ENCODE measurements at places on chromosomes 2 and 18.

GRCh38 chr2:60391230-60391629 is 162.2 kb downstream of the BCL11A start:
- no peak for DNase-seq

GRCh38 chr2:56025469-56026193 is 102.0 kb upstream of the EFEMP1 start:
- no peak for DNase-seq

DNA sequence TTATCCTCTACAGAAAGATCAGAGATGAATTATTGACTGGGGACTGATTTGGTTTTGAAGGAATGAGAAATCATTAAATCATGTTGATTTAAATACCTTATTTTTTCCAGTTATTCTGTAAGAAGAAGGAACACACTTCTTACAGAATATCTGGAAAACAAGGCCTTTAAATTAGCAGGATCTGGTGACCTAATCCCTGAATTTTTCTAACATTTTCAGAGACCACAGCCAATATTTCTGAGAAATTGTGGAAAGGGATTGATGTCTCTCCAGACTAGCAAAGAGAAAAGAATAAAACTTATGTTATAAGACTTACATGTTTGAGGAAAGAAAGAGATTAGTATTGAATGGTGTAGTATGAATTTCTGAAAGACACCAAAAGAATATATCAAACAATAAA is 104.0 kb downstream of the KCNE4 start:
- DNase-seq, result no peak

- DNase-seq, result no peak
Measured at GRCh38 chr2:41151746-41152145, 699.9 kb upstream of the SLC8A1 start.

GRCh38 chr2:198476007-198476406 is 671.6 kb downstream of the PLCL1 start:
- no peak for DNase-seq

- no peak for DNase-seq
Measured at GRCh38 chr18:55249550-55249949, 290.3 kb upstream of the CCDC68 start.

GRCh38 chr18:58557008-58557435 is 71.9 kb downstream of the ALPK2 start:
- DNase-seq, result no peak

DNA sequence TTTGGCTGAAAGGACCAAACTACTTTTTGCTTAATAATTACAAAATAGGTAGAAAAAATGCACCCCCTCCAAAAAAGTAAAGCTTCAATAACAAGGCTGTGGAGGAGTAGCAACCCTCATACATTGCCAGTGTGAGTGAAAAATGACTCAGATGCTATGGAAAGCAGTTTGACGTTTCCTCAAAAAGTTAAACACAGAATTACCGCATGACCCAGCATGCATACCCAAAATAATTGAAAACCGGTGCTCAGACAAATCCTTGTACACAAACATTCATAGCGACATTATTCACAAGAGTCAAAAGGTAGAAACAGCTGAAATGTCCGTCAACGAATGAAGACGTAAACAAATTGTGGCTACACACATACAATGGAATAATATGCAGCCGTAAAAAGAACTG is 38.8 kb upstream of the DAPL1 start:
- no peak for DNase-seq

DNA sequence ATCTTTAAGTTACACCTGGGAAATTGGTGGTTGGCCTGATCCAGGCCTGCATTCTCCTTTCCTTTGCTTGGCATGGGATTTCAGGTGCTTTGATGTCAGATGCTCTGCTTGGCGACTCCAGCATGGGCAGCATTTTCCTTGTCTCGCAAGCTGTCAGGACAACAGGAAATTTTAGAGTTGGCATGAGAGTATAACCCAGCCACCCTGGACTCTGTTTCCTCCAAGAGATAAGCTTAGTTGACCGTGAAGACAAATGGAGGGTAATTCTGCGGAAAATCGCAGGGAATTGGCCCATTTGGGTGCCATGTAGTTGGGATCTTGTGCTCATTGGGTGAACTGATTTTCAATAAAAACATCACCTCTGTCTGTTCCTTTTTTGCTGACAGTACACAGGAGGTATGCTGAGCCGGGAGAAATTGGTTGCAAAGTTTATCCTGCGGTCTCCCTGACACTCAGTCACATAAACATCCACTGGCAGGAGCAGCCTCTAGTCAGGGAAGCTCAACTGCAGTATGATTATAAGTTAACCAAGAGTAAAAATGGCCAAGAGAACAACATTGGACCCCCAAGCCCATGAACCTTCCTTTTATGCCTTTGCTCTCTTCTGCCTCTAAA is 409.9 kb downstream of the SETBP1 start:
- no peak for DNase-seq

DNA sequence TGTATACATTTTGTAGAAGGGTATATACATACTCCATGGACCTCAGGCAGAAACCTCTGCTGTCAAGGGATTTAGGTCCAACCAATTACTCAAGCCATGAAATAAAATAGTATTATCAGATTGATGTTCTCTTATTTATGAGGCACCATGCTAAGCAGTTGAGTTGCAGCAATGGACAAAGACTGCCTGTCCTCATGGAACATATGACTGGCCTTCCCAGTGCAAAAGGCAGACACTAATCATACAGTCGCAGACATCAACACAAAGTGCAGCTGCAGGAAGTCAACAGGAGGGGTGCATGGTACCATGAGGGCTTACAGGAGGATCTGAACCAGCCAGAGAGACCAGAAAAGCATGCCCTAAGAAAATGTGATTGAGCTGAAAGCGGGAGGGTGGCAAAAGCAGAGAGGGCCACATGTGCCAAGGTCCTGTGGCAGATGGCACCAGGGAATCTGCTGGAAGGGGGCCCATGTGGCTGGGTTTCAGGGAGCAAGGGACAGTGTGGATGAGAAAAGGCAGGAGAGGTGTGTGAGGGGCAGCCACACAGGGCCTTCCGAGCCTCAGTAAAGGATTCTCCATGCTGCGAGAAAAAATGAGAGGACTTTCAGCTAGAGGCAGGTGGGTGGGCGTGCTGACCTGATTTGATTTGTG is 61.4 kb upstream of the RNF152 start:
- DNase-seq, result no peak

GRCh38 chr2:29242621-29243375 is 127.6 kb downstream of the CLIP4 start:
- DNase-seq, result no peak

DNA sequence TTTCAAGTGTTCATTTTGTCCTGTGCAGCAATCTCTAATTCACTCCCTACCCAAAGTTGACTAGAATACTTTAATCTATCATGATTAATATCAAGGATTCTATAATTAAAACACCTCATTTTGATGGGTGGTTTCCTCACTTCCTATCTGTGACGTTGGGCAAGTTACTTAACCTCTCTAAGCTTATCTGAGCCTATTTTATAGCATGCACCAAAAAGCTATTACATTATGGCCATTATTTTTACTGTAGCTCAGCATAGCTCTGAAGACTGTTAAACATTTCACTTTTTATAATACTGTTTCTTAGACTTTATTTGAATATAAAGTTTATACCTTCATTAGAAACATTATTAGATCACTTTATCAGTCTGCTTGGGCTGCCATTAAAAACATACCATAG is 579.6 kb upstream of the NXPH2 start:
- DNase-seq, result no peak

GRCh38 chr2:105393373-105394055 is 5.3 kb downstream of the FHL2 start:
- no peak for DNase-seq

GRCh38 chr2:187264612-187265011 is 183.4 kb downstream of the CALCRL start:
- DNase-seq, result no peak

GRCh38 chr2:236343400-236344161 is 79.4 kb upstream of the ASB18 start:
- DNase-seq, result peak; percentile 48

GRCh38 chr2:216205486-216205885 is 96.3 kb downstream of the XRCC5 start:
- no peak for DNase-seq

DNA sequence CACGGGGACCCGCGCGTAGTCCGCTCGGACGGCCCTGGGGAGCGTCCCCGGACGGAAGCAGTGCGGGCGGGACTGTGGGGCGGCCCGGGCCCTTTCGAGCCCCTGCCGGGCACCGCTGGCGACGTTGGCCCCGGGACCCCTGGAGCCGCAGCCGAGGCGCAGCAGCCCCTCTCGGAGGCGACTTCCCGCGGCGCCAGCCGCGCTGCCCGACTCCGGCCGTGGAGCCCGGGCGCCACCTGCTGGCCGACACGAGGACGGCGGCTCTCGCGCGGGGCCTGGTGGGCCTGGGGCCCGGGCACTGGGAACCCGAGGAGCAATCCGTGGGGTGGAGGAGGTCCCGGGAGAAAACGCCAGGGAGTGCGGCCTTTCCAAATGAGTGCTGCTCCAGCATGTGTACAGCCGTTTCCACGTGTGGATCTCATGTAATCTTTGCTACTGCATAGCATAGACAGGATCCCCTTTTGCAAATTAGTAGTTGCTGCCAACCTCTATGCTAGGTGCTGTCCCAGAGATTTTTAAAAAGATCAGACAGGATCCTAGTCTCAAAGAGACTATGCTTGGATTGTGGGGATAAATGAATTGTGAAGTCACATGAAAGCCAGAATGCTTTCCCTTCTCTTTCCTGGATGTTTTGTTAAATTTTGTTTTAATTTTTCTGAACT is 4.0 kb downstream of the ID2 start:
- DNase-seq, result no peak

- no peak for DNase-seq
Measured at GRCh38 chr2:230220347-230220969, 674 bp upstream of the SP110 start.

GRCh38 chr2:1595274-1595673 is 149.0 kb downstream of the PXDN start:
- no peak for DNase-seq

DNA sequence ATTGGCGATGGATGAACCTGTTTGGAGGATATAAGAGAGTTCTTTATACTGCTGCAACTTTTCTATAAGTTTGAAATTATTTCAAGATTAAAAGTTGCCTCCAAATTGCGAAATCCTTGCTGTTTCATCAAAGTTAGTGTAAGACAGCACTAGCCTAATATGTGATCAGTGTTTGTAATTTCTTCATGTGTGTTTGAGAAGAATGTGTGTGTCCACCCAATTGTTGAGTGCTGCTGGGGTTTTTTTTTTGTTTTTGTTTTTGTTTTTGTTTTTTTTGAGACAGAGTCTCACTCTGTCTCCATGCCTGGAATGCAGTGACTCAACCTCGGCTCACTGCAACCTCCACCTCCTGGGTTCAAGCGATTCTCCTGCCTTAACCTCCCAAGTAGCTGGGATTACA is 33.4 kb downstream of the CDK15 start:
- no peak for DNase-seq

GRCh38 chr2:6906165-6906741 is 11.0 kb upstream of the RNF144A start:
- DNase-seq, result no peak

- peak; percentile 60 for DNase-seq
Measured at GRCh38 chr2:164661349-164661748, 40.1 kb upstream of the GRB14 start.

DNA sequence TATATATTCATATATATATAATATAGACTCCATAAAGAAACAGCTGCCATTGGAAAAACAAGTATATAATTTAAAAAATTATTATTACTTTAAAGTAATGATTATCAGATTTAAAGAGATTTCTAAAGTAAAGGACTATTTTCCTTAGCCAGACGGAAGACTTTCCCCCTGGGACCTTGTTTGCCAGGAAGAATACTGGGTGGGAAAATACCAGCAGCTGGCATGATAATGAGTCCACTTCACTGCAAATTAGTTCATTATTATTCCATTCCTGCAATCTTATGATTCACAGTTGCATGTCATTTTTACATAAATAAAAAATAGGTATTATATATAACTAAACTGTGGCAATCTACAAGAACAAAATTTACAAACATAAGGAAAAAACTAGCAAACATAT is 339.8 kb upstream of the CDH7 start:
- peak; percentile 20 for DNase-seq

GRCh38 chr18:74604774-74605173 is 7.1 kb downstream of the ZNF407 start:
- DNase-seq, result no peak

GRCh38 chr2:118632921-118633320 is 214.5 kb downstream of the EN1 start:
- no peak for DNase-seq

DNA sequence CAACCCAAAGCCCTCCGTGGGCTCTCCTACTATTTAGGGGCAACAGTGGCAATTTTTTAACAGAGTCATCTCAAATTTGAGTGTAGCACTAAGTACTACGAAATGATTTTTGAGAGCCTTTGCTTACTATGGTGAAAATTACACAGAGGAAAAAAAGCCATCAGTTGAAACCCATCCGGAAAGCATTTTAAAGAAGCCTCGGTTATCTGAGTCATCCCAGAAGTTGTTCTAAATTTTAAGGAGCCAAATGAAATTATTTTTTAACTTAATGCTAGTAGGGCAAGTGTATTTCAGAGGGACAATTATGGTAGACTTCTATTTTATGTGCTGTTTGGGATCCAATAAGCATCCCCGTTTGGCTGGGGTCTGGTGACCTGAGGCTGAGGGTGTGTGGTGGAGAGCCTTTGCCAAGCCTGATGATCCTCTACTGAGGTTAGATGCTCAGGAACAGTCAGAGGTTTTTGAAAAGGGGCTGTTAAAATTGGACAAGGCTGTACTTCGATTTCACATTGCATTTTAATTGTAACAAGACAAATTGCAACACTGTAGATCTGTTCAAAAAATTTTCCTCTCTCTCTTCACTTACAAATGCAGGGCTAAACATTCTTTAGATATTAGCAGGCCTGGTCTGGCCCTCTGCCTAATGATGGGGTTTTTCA is 47.0 kb downstream of the RAPGEF4 start:
- DNase-seq, result no peak

DNA sequence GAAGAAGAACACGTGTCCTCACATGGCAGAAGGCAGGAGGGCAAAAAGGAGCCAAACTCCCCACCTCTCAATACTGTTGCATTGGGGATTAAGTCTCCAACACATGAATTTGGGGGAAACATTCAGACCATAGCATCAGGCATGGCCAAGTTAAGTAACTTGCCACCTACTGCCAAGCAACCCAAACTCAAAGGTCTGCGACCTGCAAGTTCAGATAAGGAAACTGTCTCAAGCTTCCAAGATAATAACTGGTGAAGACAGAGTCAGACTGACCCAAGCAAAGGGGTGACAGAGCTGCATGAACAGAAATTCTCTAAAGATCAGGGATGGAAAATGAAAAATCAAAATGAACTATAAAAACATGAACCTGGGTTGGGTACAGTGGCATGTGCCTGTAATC is 188.7 kb upstream of the SIX3 start:
- no peak for DNase-seq

- peak; percentile 22 for DNase-seq
Measured at GRCh38 chr2:38037757-38038621, 38.0 kb downstream of the CYP1B1 start.

Measured in SK-N-MC (cell line).